Foreskin keratinocyte (primary cell): ENCODE measurements at places on chromosomes 11 and 22. TPM values are rescaled to one million over a fixed set of nuclear protein-coding genes. Genes with fewer than 3 reads are reported as not detected.
A peak's percentile ranks its signal among the peaks of the same experiment; 100 is the strongest.

- DNase-seq, result peak; percentile 77
Observed at GRCh38 chr22:37545703-37546436, 14.4 kb upstream of the CDC42EP1 start.

DNA sequence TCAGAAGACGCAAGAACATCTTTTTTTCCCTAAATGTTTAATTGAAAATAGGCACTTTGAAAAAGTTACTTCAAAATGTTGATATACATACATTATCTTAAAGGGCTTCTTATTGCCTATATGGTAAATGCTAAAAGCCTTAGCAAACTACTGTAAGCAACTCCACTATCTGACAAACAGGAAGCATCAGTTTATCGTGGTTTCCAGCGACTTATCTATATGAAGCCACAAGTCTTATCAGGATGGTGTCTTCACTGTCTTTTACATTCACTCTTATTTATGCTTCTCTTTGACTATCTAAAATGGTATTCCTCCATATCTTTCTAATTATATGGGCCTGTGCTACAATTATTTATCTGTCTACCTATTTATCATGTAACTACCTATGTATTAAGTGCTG lies 2091.9 kb downstream of the LRRC4C start:
- no peak for DNase-seq

DNA sequence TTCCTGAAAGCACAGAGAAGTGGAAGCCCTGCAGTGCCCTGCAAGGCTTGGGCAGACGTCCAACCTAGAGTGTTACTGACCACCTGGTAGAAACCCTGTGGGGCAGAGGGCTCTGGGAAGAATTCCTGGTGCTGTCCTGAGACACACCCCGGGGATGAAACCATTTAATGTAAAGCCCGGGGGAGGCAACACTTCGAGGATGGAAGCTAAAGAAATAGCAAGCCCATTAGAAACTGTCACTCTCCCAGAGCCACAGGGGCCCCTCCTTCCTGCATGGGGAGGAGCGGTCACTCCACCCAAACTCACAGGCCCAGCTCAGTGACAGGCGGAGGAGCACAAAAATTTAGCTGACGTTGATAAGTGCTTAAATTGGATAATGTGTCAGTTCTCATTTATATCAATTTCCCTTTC lies 57.6 kb downstream of the NRXN2 start:
- DNase-seq, result no peak

GRCh38 chr11:28903716-28904115 lies 795.5 kb downstream of the METTL15 start:
- DNase-seq, result no peak

The ALDH3B2 gene
- total RNA-seq, result 0.14 and 0.17 TPM in 2 replicates
